ENCODE measurements at places on chromosomes 5 and 9.

- DNase-seq: peak; percentile 58
Measured at GRCh38 chr9:137077758-137078693, 709 bp downstream of the UAP1L1 start.

GRCh38 chr9:2288309-2288708 lies 273.2 kb downstream of the SMARCA2 start:
- DNase-seq: no peak

- DNase-seq: no peak
Measured at GRCh38 chr9:102225841-102226441, 487.5 kb upstream of the GRIN3A start.

DNA sequence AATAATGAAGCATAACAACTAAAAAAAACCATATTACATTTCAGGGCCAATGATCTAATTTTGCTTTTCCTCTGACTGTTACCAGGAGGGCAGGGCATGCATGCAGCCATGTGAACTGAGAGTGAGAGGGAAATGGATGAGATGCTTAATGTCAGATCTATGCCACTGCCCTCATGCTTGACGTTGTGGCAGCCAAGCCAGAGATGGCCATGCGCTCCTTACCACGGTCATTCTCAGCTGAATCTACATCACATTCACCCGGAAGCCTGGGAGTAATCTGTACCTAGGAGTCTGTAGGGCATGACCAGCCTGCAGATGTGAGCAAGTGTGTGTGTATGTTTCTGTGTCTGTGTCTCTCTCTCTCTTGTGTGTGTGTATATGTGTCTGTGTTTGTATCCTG lies 183.7 kb downstream of the KDM4C start:
- no peak for DNase-seq

DNA sequence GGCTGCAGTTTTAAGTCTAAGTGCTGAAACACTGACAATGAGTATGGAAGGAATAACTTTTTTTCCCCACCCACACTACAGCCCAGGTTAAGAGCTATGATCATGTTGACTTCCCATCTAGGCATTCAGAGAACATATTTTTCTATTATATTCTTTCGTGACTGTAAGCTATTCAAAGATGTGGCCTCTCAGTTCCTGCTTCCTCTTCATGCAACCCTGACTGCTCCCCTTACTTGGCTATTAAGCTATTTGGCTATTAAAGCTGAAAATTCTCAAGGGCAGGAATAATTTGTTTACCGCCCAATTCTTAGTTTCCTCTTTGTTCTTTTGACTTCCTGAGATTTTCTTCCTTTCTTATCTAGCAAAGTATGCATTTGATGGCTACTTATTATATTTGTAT lies 18.6 kb upstream of the ALDH1A1 start:
- no peak for DNase-seq

- DNase-seq: no peak
Measured at GRCh38 chr9:11335011-11335410, 722.2 kb upstream of the PTPRD start.

DNA sequence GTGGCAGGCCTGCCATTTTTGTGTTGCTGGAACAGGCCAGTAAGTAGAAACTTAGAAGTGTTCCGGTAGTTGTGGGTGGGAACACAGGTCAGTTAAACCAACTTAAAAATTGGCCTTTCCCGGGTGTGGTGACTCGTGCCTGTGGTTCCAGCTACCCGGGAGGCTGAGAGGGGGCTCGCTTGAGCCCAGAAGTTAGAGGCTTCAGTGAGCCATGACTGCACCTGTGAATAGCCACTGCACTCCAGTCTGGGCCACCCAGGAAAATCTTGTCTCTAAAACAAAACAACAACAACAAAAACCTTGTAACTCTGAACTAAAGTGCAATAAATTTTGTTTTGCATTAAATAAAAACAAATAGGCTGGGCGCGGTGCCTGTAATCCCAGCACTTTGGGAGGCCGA lies 1.4 kb upstream of the NHP2 start:
- no peak for DNase-seq

DNA sequence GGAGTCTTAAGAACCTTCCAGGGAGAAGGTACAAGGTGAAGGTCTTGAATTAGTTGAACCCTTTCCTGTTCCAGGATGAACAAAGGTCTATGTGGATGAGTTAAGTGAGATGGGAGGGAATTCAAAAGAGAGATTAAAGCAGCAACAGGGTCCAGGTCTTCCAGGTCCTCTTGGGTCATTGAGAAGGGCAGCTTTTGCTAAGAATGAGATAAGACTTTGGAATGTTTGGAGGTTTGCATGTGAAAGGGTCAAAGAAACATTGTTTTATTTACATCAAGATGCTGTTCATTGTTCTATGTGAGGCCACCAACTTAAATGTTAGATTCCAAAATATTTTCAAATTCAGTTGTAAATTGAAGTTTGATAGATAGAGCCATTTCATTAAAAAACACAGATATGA lies 463.9 kb downstream of the ANXA1 start:
- no peak for DNase-seq

GRCh38 chr5:144522698-144523097 lies 352.0 kb downstream of the KCTD16 start:
- DNase-seq: no peak

- no peak for DNase-seq
Measured at GRCh38 chr5:93331863-93332262, 249.2 kb downstream of the NR2F1-AS1 start.

- DNase-seq: no peak
Measured at GRCh38 chr9:122822056-122822455, 6.3 kb downstream of the PDCL start.

GRCh38 chr9:81599837-81600236 lies 89.5 kb downstream of the TLE1 start:
- peak; percentile 30 for DNase-seq

DNA sequence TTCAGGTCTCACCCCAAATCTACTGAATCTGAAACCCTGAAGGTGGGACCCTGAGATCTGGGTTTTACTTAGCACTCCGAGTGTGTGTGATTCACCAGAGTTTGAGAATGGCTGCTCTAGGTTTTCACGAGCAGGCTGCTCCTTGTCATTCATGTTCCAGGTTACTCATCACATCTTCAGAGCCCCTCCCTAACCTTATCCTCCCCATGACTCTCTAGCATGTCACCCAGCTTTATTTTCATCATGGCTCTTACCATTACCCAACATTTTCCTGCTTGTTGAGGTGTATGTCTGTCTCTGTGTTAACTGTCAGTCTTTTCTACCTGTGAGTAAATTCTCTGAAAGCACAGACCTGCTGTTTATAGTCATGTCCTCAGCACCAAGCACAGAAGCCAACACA lies 319.2 kb downstream of the NSG2 start:
- no peak for DNase-seq

GRCh38 chr9:105281272-105281671 lies 36.8 kb downstream of the SLC44A1 start:
- DNase-seq: no peak

GRCh38 chr5:14851597-14851996 lies 20.0 kb downstream of the ANKH start:
- DNase-seq: no peak

Data from hematopoietic multipotent progenitor cell treated with erythropoietin and hydrocortisone succinate and interleukin-3 and kit ligand, for 6 days (in vitro differentiated cells).